ENCODE measurements at places on chromosomes 1 and 21.

DNA sequence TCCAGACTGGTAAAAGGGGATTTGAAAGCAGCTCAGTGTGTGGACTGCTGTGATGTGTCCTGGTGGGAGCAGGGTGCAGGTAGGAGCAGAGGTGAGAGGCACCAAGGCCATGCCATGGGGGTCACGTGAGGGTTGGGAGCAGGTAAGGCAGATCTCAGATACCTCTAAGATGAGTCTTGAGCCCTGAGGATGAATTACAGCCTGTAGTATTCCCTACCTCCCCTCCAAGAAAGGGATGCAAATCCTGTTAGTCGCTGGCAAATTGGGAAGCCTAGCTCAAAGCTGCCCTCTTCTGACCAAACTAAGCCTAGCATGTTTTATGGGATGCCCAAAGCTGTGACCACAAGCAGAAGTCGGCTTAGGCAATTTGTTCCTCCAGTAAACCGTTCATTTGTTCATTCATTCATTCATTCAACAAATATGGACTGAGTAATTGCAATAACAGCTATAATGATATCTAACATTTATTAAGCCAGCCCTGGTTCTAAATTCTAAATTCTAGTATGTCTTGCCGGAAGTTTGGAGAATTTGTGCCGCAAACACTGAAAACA is 3.9 kb upstream of the NUAK2 start:
- peak; percentile 80 for DNase-seq

DNA sequence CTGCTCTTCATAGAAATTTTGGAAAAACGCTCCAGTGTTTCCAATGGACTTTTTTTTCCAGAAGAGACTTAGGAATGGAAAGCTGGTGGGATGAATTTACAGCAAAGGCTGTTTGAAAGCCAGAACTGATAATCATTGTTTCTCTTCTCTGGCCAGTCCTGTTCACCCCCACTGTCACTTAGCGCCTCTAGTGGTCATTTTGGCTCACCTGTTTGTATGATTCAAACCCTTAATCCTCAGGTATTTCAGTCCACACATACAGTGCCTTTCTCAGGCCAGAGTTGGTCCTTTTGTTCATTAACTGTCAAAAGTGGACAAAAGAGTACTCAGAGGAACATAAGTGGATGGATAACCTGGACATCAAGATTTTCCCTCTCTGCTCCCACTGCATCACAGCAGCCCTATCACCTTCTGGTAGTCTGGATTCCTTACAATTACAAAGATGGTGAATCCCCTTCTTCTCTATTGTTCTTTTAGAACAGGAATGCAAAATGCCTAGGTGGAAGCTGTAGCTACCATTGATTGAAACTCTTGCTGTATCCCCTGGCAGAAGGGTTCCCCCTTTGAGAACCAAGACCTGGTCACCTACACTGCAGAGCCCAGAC is 177.6 kb upstream of the OLFM3 start:
- DNase-seq = peak; percentile 24

GRCh38 chr1:233443040-233443760 is 115.7 kb downstream of the MAP3K21 start:
- DNase-seq = no peak

- peak; percentile 74 for DNase-seq
Observed at GRCh38 chr1:218369688-218370511, 24.8 kb downstream of the TGFB2 start.

- DNase-seq = peak; percentile 21
Observed at GRCh38 chr1:199157494-199157893, 518.7 kb downstream of the PTPRC start.

DNA sequence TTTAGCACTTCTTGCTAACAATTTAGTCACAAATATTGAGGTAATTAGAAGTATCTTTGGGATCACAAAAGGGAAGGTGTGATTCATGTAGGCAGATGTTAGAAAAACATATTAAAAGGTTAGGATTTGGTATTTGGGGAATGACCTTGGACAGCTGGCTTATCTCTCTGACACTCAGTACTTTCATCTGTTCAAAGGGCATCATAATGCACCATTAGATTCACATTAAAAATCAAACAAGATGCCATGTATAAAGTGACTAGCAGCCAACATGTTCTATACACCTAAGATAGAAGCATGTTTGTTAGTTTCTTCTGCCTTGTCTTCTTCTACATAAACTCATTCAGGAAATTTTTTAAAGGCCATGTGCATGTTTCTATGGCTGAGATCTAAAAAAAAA is 56.5 kb upstream of the ESRRG start:
- no peak for DNase-seq

DNA sequence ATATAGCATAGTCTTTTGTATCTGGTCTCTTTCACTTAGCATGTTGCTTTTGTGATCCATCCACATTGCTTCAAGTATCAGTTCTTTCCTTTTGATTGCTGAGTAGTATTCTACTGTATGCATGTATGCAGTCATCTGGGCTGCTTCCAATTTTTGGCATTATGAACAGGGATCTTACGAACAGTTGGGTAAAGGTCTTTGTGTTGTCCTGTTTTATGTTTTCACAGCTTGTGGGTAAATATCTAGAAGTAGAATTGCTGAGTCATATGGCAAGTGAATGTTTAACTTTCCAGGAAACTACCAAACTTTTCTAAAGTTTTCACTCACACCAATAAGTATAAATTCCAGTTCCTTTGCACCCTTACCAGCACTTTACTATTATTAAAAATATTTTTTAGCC is 60.9 kb downstream of the LHX4 start:
- DNase-seq = no peak

GRCh38 chr1:36279110-36279788 is 26.9 kb upstream of the SH3D21 start:
- no peak for DNase-seq

GRCh38 chr1:184541537-184542152 is 154.8 kb downstream of the C1orf21 start:
- no peak for DNase-seq

- DNase-seq = no peak
Observed at GRCh38 chr1:107897438-107898345, 67.3 kb downstream of the VAV3 start.

DNA sequence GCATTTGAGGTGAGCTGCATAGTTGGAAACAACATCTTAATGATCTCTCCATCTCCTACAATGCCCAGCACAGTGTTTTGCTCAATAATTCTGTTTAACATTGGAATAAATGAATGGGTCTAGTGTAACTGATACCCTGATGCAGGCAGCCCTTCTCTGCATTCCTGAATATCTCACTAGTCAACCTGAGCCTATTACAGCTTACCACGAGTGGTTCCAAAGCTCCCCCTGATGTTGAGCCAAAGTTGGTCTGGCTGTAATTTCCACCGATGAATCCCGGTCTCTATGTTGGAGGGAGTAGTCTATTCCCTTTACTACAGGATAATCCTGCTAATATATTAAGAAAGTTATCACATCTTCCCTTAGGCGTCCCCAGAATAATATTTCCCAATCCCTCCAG is 63.8 kb downstream of the ZBTB18 start:
- DNase-seq = no peak
